ENCODE measurements at places on chromosomes 5 and 9.

DNA sequence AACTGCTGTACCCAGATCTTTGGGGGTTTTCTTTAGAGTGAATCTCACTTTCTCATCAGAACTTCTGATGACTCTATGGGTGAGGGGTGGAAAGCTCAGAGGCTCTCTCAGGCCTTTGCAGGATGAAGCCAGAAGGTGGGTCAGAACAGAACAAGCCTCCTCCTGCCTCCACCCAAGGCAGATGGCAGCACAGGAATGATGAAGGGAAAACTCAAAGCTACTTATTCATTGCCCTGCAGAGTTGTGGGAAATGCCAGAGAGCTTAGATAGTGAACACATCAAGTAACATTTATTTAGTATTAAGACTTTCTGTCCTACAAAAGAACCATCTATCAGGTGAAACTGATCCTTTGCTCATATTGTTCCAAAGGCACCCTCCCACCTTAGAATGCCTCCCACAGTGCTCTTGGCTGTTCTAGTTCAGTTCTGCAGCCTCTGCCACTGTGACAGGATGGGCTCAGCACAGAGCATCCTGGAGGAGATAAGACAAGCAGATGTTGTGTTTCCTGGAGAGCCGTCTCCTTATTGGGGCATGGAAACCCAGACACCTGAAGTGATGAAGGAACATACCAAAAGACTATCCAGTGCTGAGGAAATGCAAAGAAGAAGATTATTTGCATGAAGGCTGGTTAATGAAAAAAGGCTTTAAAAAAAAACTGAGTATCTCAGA, 146.6 kb downstream of the ADAMTS12 start:
- DNase-seq = no peak

DNA sequence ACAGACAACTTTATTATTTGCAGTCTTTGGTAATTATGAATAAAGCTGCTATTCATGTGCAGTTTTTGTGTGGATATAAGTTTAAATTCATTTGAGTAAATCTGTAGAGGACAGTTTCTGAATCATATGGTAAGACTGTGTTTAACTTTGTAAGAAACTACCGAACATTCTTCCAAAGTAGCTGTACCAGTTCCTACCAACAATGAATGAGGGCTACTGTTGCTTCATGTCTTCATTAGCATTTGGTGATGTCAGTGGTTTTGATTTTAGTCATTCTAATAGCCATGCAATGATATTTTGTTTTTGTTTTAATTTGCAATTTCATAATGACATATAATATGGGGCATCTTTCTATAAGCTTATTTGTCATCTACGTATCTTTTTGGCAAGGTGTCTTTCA, 501.3 kb upstream of the RORB start:
- DNase-seq = no peak

- no peak for DNase-seq
Observed at GRCh38 chr5:157915638-157916037, 56.7 kb upstream of the CLINT1 start.

GRCh38 chr9:133203506-133204075, 5.5 kb downstream of the OBP2B start:
- DNase-seq = no peak

GRCh38 chr9:108673386-108673785, 182.4 kb downstream of the ACTL7B start:
- DNase-seq = no peak

GRCh38 chr5:56688402-56688801, 126.9 kb upstream of the MAP3K1 start:
- DNase-seq = no peak

DNA sequence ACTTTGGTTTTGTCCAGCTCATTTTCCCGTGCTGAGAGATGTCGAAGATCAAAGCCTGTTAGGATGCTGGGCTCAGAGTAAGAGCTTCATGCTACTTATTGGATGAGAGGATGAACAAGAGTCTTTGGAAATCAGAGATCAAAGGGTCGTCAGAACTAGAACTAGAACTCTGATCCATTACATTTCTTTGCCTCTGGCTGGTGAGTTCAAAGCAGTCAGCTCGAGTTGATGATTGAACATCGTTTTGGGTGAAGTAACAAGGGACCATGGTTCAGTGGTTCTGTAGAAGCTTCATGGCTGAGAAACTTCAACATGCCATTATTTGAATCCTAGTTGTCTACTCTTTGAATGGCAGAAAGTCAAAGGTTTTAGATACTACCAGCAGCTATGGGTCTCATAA, 320.3 kb downstream of the ARHGEF28 start:
- DNase-seq = no peak

- DNase-seq = no peak
Observed at GRCh38 chr9:133701981-133702797, 36.0 kb downstream of the SARDH start.

GRCh38 chr9:133188006-133188842, 20.8 kb downstream of the OBP2B start:
- DNase-seq = peak; percentile 54

DNA sequence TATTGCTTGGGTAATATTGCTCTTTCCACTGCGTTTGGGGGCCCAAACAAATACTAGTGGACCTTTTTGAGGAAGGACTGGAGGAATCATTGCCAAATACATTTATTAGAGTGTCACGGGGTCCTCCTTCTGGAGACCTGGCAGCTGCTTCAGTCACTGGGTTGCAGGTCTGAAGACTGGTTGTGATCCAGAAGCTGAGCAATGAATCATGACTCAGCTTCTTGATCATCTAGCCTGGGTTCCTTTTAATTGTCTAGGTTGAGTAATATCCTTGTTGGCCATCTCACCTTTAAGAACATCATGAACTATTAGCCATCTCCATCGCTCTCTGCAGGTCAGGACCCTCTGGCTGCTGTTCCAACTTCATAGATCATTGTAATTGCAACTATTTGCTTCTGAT, 15.4 kb upstream of the UBAP1 start:
- no peak for DNase-seq

Measured in NAMALWA (cell line).